ENCODE measurements at places on chromosomes 3 and 15.

DNA sequence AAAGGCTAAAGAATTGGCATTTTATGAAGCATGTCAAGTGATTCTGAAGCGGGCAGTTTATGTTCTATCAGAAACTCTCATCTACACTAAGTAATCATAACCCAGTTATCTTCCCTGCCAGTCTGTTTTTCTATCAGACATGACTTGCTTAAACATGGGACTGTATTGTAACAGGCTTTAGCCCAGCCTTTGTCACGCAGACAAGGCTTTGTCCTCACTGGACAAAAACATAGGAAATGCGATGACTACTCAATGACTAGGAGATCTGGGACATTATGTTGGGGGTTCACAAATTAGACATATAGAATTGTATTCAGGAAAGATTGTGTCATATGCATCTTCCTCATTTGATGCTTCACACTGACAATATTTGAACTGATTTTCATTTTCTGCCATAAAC, 115.5 kb downstream of the GADL1 start:
- DNase-seq = no peak

DNA sequence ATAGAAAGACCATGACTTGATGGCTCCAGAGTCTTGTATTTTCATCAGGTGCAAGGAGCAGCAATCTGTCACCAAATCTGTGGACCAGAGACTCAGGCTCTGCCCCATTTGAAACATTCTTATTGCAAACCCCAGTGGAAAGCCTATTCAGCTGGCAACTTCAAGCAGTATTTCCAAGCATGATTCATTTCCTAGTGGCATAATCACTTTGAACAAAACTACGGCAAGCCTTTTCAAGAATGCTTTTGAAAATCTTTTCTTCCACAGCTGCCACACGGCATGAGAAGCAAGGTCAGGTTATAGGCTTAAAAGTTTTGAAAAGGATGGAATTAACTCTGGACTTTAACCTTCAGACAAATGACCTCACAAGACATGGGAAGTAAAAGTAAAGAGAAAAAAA, 122.0 kb upstream of the BFSP2 start:
- no peak for DNase-seq

DNA sequence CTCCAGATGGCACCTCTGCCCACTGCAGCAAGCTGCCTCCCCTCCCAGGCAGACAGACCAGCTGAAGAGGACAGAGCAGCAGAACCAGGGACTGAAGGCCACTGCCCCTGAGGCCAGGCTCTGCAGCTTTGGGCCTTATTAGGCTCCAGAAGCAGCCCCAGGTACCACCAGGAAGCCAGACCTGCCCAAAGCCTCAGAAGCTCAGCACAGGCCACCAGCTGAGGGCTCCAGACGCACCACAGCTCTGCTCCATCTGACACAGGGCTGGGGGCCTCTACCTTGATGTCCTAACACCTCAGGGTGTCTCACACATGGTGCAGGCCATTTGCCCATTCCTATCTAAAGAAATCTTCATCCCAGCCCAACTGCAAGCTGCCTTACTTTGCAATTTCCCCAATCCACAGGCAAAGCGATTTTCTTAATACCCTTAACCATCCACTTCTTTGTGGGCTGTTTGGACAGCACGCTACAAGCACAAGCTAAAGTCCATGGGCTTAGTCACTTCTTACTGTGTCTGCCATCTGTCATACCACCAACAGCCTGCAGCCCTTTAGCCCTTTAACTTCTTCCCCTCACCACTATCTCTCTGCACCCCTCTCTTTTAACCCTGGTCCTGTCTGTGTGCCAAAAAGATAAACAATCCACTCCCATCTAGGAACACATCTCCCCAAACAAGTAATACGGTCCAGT, 112.1 kb downstream of the IQSEC1 start:
- DNase-seq = peak; percentile 82

- no peak for DNase-seq
These were observed 90.2 kb downstream of the NTRK3 start for GRCh38 chr15:88166082-88166993.

DNA sequence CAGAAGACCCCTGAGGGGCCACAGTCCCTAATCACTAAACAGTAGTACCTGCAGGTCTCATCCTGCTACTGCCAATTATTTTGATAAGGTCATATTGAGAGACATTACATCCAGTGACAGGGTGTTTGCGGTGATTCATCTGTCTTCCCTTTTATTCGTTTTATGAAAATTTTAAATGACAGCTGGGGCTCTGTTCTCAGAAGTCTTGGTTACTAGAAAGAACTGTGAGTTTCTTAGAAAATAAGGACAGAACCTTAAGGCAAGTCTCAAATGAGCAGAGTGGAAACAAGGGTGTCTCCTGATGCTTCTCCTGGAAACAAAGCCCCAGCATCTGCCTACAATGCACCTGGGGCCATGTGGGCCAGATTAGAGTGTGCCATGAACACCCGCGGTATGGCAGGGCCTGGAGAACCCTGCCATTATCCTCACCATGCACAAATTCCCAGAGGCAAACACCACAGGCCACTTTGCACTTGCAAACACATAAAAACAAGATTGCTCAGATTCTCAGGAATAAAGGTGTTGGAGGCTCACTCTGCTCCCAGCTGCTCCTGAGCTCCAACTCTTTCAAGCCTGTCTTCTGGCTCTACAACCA, 66.3 kb upstream of the IQSEC1 start:
- no peak for DNase-seq

- DNase-seq = no peak
These were observed 215.7 kb downstream of the ULK4 start for GRCh38 chr3:41746215-41746614.

DNA sequence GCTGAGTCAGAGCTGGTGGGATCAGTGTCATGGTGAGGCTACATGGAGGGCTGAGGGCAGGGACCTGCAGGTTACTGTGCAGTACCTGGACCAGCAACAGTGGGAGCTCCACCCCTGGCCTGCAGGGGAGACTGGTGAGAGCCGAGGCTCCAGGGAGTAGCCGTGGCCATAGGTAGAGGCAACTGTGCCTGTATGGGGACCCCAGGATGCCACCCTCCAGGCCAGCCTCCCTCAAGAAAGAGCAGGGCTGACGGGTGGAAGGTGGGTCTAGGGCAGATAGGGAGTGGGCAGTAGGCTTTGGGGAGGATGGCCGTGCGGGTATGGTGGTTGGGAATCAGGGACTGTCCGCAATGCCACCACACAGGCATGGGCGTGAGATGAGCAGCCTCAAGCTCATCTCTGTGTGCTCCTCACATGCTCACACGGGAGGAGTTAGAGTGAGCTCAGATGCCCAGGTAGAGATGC, 35.5 kb downstream of the FBLN2 start:
- DNase-seq = no peak

DNA sequence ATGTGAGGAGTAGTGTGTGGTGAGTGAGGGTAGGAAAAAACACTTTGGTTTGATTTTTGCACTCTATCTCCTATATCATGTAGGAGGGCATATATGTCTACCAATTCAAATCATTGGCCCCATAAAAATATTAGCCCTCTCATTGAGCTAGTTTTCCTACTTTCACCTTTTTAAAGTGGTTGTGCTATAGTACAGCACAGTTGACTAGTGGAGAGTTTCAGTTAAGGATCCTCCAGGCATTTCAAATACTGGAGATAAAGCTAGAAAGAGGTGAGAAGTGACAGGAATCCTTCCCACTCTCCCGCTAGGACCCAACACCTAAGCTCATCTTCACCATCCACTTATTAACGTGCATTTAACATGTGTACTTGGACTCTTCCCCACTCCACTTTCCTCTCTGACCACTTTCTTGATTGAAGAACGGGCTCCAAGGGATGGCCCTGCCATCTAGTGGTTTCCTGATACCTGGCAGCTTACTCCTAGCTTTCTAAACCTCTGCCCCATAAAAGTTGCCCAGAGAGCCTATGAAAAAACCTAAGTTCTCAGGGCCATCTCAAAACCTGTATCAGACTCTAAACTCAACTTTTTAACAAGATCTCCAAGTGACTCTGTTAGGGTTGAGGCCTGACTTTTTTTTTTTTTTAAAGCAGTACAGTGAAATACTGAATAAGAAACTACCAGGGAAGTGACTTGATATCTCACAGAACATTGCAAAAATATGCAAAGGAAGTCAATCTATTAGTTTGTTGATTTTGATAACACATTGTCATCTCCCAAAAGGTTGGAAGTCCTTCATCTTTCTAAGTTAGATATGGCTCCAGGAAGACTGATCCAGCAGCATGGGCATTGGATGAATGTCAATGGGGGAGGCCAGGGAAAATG, 17.9 kb downstream of the IL12A start:
- peak; percentile 7 for DNase-seq

DNA sequence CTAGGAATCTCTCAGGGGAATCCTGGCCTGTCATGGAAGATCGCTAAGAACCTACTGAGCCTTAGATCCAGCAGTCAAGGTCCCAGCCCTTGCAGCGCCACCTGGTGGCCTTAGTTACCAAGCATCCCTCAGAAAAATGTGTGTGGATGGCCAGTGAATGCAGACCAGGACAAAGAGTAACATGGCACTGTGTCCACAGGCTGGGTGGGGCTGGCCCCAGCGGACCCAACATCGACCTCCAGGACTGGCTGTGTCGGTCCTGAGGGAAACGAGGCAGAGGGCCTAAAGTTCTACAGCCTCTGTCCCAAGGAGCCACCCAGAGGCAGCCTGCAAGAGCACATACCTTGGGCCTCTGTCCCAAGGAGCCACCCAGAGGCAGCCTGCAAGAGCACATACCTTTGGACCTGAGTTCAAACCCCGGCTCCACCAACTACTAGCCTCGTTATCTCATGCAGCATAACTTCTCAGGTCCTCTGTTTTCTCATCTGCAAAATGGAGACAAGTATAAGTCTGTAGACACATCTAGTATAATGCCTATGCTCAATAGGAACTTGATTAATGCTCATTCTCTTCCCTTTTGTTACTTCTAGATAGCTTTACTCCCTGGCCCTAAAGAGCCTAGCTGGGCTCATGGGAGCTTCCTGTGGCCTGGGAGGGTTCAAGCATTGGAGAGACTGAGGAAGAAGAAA, 57.5 kb upstream of the HERC1 start:
- DNase-seq = peak; percentile 38

GRCh38 chr3:146972726-146973125, 367.6 kb upstream of the PLSCR5 start:
- DNase-seq = no peak

- DNase-seq = no peak
These were observed 35.5 kb upstream of the TIMP4 start for GRCh38 chr3:12194209-12194608.

DNA sequence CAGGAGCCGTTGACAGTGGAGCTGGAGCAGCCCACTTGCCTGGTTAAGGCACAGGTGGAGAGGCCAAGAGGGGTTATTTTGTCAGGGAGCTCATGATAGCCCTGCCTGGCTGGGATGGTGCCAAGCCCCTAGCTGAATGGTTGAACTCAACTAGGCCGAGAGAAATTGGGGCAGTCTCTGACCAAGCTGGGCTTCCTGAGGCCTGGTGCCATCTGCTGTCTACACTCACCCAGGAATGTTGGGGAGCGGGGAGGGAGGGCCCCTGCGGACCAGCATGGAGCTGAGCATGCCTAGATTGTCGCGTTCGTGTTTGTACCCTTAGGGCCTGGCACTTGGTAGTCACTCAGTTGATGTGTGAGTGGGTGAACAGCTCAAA, 1.2 kb downstream of the BRPF1 start:
- no peak for DNase-seq

GRCh38 chr3:100063929-100064461, 50.3 kb downstream of the FILIP1L start:
- no peak for DNase-seq

DNA sequence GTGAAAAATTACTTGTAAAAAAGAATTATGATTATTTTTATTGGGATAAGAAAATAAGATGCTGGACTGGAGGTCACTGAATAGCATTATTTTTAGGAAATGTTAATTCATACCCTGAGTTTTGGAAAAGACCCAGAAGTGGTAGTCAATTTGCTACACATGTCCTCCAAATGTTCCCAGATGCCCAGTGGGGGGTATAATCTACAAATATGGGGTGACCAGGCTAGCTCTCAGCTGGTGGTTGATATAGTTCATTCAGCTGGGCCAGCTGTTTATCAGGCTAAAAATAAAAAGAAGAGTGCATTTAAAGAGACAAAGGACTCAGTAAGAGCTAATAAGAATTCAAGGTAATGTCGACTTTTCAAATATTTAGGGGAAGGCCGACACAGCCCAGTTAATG, 402.0 kb upstream of the GOLIM4 start:
- no peak for DNase-seq

DNA sequence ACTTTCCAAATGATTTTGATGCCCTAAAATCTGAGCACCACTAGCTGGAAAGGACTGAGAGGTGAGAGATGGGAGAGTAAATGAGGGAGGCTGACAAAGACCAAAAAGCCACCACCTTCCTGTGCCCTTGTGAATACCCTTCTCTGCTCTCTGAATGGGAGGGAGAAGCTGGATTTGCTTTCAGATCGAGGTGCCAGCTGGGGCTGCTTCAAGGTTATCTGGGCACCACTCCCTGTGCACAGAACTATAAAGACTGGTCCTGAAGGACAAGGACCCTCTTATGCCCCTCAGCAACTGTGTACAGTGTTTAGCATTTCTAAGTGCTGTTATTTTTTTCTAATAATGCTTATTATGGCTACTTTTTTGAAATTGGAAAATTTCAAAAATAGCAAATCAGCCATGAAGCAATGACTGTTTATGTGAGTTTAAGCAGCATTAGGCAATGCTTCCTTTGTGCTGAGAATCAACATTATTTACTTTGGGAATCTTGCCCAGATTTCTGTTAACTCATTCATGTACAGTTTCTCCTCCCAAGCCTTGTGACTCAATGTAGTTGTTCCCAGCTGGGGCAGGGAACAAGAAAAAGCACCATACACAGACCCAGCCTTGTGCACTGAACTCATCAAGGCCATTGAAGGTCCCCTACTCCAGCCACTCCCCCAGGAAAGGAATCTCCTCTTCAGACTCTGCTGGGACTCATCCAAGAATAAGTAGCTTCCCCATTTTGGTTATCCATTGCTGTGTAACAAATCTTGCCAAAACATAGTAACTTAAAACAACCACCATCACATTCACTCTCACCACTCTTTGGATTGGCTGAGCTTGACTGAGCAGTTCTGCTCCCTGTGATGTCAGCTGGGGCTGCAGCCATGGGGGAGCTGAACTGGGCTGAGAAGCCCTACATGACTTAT, 37.3 kb upstream of the CDV3 start:
- no peak for DNase-seq

- no peak for DNase-seq
These were observed 85.7 kb downstream of the FNDC3B start for GRCh38 chr3:172125053-172125452.

GRCh38 chr3:42257007-42257406, 9.0 kb downstream of the CCK start:
- no peak for DNase-seq

GRCh38 chr3:153249906-153250305, 87.9 kb downstream of the RAP2B start:
- DNase-seq = no peak

Measured in NCI-H524 treated with DMSO at 0.1 percent for 48 hours (cell line).